Hepatic stellate cell (primary cell): ENCODE measurements at places on chromosomes 12 and 14.

DNA sequence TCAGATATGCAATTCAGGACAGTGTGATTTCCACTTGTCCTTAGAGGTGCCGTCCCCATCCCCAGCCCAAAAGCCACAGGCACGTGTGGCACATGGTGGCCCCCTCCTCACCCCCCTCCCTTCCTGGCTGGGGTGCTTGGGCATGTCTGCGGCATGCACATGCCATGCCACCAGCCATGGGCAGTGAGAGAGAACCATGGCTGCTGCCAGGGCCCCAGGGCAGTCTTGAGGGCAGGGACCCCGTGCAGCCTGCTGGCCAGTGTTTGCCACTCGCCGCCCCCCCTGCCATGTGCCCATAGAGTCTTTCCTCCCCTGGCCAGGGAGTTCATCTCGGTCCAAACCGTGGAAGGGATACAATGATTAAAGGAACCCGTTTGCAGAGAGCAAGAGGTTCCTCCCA, 41.5 kb downstream of the TNFAIP2 start:
- DNase-seq = no peak

DNA sequence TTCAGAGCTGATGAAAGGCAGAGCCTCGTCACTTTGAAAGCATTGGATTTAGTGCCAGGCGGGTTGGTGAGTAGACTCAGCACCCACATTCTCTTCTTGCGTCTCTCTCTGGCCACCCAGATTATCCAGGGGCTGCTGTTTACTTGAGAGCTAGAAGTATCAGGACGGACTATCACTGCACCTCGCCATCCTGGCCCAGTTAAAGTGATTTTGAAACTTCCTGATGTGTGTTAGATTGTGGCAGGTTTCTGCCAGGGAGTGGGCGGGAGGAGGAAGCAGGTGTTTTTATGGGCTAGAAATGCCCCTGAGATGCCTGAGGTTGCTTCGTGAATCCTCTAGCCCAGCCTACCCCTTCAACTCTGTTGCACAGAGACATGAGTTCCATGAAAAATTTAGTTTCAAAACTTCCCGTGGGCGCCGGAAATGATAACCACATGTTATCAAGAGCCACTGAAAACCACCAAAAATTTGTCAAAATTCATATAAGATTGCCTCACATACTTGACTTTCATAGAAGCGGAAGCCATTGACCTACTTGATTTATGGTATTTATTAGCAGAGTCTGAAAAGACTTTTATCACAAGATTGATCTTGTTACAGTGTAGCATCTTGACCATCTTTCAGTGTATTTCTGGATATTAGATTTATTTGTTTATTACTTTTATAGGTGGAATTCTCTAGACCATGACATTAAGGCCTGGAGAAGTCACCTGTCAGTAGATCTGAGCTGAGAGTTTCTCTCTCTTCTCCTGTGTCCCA, 466.0 kb downstream of the RAD51B start:
- DNase-seq = no peak

- no peak for DNase-seq
Observed at GRCh38 chr12:65308006-65308405, 29.5 kb downstream of the MSRB3 start.

- no peak for DNase-seq
Observed at GRCh38 chr12:66085213-66085612, 45.3 kb downstream of the LLPH start.

- DNase-seq = no peak
Observed at GRCh38 chr14:87260460-87260859, 732.5 kb downstream of the GALC start.

GRCh38 chr12:131101006-131101405, 147.3 kb downstream of the ADGRD1 start:
- no peak for DNase-seq

DNA sequence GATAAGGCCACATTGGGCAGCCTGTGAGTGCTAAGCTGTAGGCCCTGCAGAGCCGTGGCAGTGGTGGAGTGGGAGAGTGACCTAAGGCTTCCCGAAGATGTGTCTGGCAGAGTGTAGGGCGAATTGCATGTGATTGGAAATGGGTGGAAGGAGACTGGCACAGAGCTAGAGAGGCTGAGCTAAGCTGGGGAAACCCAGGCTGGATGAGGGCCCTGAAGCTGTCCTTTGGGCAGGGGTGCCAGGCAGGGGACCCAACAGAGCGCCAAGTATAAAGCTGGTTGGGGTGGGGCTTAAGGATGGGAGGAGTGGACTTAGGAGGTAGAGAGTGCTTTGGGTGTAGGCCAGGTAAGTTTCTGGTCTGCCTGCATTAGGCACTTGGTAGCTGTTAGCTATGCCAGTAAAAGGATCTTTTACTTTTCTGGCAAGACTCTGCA, 47.9 kb downstream of the WDR20 start:
- DNase-seq = no peak

DNA sequence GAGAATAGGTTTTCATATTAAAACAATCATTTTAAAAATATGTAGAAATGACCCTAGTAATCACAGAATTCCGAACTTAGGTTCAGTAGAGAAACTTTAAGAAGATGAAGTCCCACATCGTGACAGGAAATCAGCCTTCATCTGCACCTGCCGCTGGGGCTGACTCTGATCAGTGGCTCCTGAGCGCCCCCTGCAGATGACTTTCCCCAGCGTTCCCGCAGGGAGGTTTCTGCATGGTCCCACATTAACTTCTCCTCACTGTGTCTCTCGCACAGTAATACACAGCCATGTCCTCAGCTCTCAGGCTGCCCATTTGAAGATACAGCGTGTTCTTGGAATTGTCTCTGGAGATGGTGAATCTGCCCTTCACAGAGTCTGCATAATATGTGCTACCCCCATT, 1131.1 kb downstream of the TMEM121 start:
- no peak for DNase-seq
